ENCODE measurements at places on chromosomes 5 and 9. TPM values are rescaled to one million over a fixed set of nuclear protein-coding genes. Genes with fewer than 3 reads are reported as not detected.

Gene SPINK5
- 0.10 TPM for total RNA-seq

Gene SWI5
- total RNA-seq, result 17.3 TPM

GRCh38 chr9:36142510-36143244 is 6.1 kb downstream of the GLIPR2 start:
- H3K4me3 ChIP-seq, result peak overlapping the region; percentile 31
- H3K4me1 ChIP-seq, result peaks cover 5% of the 10 kb centered on the region
- peak; percentile 56 for DNase-seq

Gene SMIM32
- total RNA-seq, result not detected

DNA sequence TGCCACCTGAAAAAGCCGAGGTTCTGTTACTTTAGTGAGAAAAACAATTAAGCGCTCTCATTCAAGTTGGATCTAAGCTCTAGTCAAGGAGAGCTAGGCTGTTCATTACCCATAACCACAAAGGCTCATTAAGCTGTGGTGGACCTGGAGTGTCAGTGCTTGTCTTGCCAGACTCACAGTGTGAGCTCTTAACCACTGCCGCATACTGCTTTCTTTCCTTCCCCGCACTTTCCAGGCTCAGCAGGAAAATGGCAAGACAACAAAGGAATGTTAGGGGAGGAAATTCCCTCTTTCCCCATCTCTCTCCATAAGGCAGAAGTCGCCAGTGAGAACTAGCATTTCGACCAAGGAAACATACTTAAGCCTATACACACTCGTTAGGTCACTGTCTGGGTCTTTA is 467.3 kb downstream of the ENC1 start:
- H3K4me1 ChIP-seq, result no peaks in the 10 kb centered on the region
- no peak for DNase-seq
- no peak overlapping the region for H3K4me3 ChIP-seq
- H3K36me3 ChIP-seq, result no peaks in the 10 kb centered on the region
- H3K27ac ChIP-seq, result no peak overlapping the region

Gene POLE3
- total RNA-seq, result 13.8 TPM

GRCh38 chr9:109806506-109807115 is 26.6 kb downstream of the PALM2AKAP2 start:
- no peak for DNase-seq
- H3K27ac ChIP-seq, result peak overlapping the region; percentile 21
- no peak overlapping the region for H3K4me3 ChIP-seq
- H3K4me1 ChIP-seq, result peaks cover 48% of the 10 kb centered on the region
- H3K27me3 ChIP-seq, result no peaks in the 10 kb centered on the region
- no peaks in the 10 kb centered on the region for H3K36me3 ChIP-seq

- no peaks in the 10 kb centered on the region for H3K36me3 ChIP-seq
- DNase-seq, result no peak
- H3K27ac ChIP-seq, result no peak overlapping the region
- H3K4me3 ChIP-seq, result no peak overlapping the region
- no peaks in the 10 kb centered on the region for H3K4me1 ChIP-seq
Observed at GRCh38 chr9:82130331-82131042, 141.9 kb downstream of the SPATA31D1 start.

DNA sequence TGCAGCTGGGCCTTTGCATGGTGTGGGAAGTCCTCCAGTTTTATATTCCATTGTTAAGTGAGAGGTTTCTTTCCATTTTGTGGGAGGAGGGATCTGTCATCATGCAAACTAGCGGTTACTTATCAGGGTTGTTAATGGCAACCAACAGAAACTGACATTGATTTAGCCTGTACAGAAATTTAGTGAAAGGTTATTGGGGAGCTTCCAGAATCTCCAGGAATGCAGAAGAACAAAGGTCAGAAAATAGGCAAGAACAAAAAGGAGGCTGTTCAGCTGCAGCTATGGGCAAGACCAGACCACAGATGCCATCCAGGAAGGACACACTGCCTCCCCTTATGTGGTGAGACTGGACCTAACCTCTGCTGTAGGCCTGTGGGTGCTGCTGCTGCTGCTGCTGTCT is 395.8 kb downstream of the KDM4C start:
- no peaks in the 10 kb centered on the region for H3K36me3 ChIP-seq
- no peak for DNase-seq
- H3K27ac ChIP-seq, result no peak overlapping the region
- no peaks in the 10 kb centered on the region for H3K27me3 ChIP-seq

Gene PCDHGA7
- 0.81 TPM for total RNA-seq

DNA sequence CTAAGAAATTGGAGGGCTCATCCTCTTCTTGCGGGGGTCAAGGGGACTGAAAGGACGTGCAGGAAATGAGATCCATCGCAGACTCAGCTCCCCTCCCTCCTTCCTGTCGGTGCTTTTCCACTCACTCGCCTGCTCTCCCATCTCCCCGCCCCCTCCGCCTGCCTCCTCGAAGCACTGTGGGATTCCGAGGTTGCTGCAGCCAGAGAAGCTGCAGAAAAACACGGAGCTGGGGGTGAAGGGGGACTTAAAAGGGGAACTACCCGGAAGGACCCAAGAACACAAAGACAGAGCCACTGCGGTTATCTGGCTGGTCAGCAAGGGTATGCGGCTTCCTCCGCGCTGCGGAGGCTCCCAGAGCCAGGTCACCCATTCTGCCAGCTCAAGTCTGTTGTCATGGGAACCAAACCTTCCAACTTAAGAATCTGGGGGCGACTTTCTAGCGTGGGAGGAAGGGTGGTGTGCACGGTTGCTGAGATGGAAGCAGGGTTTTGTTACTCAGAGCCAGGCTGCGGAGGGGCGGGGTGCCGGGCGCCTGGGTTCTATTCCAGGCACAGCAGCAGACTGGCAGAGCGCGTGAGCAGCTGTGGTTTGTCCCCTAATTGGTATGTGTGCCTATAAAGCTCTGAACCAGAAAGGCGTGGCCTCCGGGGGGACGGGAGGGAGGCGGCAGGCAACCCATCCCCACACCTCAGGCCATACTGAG is 24.9 kb downstream of the PCDHGC5 start:
- H3K4me3 ChIP-seq, result peak overlapping the region; percentile 38
- no peaks in the 10 kb centered on the region for H3K36me3 ChIP-seq
- peak overlapping the region; percentile 87 for H3K27ac ChIP-seq
- no peaks in the 10 kb centered on the region for H3K4me1 ChIP-seq

Gene LYRM7
- total RNA-seq, result 5.8 TPM

- no peaks in the 10 kb centered on the region for H3K4me1 ChIP-seq
- H3K27me3 ChIP-seq, result no peaks in the 10 kb centered on the region
- no peak overlapping the region for H3K4me3 ChIP-seq
- no peak for DNase-seq
- H3K27ac ChIP-seq, result no peak overlapping the region
Observed at GRCh38 chr5:8050616-8051175, 181.7 kb downstream of the MTRR start.

GRCh38 chr9:118640836-118641560 is 728.2 kb downstream of the BRINP1 start:
- no peaks in the 10 kb centered on the region for H3K4me1 ChIP-seq
- no peaks in the 10 kb centered on the region for H3K27me3 ChIP-seq
- H3K36me3 ChIP-seq, result no peaks in the 10 kb centered on the region
- H3K4me3 ChIP-seq, result no peak overlapping the region

DNA sequence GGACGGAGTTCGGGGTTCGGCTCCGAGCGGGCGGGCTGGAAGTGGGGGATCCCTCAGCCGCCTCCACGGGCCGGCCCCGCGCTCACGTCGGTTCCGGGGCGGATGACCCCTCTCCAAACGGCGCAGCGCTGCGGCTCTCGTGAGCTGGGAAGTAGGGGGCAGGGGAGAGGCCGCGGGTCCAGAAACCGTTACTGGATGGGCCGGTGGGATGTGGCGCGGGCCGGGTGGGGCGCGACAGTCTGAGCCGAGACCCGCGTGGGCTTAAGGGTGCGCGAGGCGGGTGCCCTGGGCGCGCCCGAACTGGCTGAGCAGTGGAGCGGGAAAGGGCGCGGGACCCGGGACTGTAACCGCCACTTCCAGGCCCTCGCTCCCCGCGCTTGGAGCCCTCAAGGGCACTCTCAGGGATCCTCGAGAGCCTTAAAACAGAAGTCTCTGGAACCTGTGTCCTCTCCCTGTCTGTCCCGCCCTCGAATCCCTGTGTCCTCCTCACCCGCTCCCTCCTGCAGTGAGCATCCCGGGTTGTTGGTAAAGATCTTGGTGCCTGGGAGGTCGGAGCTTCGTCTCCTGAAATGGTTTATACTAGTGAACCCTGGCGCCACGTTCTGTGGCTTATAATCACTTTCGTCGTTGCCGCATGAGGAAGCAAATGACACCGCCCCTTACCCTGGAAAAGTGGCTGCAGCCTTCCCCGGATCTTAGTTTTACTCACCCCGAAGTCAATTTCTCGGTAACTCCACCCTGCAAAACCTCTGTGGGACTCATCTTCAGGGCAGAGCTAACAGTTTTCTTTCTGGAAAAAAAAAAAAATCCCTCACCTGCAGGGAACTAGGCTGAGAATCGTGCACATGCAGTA is 571 bp upstream of the MARCHF11 start:
- no peak overlapping the region for H3K27ac ChIP-seq
- H3K4me3 ChIP-seq, result no peak overlapping the region
- H3K36me3 ChIP-seq, result no peaks in the 10 kb centered on the region
- H3K4me1 ChIP-seq, result no peaks in the 10 kb centered on the region
- no peak for DNase-seq

All from right lobe of liver (tissue), 6 donors.